ENCODE measurements at places on chromosomes 5 and 9.

- DNase-seq = no peak
Measured at GRCh38 chr9:14906000-14906399, 4.2 kb downstream of the FREM1 start.

DNA sequence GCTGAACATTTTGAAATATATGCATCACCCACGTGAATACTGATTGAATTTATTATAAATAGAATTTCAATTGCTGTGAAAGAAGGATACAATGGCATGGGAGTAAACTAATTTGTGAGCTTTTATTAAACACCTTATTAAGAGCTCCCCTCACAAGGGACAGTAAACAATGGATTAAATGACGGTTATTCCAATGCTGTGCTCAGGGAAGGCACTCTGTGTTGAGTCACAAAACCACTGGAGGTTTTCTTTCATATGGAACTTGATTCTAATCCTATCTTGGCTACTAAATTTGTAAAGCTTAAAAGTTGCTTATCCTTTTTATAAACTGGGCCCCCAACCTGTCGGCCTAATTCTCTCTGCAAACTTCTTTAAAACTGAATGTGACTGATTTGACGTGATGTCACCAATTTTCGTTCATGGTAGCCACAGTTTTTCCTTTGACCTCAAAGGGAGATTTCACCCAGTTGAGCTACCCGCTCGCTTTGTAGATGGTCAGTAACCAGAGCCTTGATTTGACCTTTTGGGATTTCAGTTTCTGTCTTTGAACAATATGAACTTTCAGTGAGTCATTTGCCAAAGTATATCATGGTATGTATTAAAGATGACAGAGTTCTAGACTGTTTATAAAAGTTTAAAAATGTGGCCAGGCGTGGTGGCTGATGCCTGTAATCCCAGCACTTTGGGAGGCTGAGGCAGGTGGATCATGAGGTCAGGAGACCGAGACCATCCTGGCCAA, 61.3 kb upstream of the PIK3R1 start:
- no peak for DNase-seq

GRCh38 chr9:1216532-1216931, 166.4 kb downstream of the DMRT2 start:
- DNase-seq = peak; percentile 76

DNA sequence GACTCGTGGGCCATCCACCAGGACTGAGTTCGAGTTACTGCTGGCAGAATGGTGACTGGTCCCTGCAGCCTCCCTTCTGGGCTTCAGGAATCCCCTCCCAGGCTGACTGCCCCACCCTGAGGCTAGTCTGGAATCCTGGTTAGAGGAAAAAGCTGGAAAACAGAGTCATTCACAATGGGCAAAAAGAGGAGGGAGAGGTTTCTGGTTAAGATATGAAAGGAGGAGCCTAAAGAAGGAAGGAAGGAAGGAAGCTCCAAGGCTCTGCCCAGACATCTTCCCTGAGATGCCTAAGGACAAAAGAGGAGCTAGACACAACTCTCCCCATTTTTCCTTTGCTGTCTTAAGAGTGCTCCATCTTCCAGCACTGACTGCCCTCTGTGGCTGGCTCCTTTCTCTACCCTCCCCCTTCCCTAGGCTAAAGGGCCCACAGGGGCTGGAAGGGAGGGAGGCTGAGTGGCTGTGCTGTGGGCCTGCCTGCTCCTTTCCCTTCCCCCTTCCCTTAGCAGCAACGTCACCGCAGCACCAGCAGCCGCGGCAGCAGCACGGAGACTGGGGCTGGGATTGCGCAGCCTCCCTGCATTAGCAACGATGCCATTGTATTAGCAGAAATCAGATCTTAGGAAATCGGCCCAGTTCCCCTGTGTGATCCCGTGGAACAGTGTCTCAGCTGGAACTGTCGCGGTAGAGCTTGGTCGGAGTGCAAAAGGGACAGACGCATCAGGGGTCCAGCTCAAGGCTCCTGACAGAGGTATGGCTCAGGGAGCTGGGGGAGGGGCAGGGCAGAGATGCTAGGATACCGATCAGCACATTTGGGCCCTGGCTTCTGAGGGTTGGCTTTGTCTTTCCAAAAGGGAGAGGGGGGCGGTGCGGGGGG, 48.7 kb downstream of the RUSC2 start:
- peak; percentile 89 for DNase-seq

DNA sequence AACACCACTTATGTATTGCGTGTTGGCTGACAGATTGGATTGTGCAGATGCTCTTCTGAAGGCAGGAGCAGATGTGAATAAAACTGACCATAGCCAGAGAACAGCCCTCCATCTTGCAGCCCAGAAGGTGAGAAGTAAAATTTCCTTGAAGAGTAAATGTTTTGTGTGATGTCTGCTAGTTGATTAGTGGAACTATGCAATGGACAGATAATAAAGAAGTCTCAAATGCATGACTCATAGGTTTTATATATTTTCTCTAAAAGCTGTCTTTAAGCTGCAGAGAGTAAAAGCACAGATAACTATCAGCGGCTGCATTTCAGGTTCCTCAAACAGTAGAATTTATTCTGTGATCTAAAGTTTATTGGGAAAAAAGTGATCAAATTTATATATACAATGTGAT, 27.4 kb downstream of the INVS start:
- DNase-seq = no peak

DNA sequence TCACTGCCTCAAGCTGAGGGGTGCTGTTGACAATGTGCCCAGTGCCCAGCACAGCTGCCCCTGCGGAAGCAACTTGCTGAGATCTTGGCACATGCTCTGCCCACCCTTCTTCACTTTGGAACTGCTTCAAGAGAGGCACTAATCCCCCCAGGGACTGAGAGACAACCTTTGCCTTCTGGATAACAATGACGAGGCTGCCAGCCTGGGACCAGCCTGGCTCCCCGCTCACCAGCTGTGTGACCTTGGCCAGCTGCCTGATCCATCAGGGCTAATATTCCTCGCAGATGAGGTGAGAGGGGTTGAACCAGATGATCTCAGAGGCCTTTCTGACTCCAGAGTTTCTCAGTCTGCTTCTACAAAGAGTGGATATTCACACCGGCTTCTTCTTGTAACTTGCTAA, 81.0 kb downstream of the SHB start:
- no peak for DNase-seq

DNA sequence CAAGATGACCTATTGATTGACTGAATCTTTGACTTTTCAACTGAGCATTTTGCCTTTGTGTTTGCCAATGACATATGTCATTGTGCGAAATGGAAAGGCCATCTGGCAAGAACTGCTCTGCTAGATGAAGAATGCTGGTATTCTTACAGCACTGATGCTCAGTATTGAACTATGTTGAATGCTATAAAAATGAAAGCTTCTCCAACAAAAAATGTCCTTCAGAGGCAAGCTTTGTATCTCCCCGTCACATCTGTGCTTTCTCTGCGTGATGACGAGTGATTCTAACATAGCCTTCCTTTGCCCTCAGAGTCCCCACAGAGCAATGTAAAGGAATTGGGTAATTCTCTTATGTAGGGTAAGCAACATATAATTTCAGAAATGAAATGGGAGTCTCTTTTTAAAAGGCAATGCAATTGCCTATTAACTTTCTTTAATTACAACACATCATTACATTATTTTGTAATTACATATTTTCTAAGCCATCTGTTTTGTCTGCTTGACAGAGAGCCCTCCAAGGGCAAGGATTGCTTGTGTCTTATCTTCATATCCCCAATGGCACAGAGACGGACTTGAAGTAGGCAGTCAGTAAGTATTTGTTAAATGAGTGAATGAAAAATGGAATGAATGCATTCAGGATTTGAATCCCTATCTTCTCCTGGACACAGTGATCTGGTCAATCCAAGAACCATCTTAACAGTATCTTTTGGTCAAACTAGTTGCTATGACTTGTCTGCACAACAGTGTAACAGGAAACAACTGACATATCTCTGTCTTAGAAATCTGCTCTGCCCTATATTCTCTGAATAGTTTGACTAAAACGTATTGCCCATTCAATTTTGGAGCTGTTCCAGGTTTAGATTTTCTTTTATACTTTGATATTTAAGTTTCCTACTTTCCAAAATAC, 46.1 kb downstream of the ENC1 start:
- DNase-seq = peak; percentile 17
